Stimulated activated CD8-positive, alpha-beta memory T cell treated with anti-CD3 and anti-CD28 coated beads, Interleukin-4, amount 100 ng/mL, for 24 hours (primary cell): ENCODE measurements at places on chromosomes 5 and 9.

DNA sequence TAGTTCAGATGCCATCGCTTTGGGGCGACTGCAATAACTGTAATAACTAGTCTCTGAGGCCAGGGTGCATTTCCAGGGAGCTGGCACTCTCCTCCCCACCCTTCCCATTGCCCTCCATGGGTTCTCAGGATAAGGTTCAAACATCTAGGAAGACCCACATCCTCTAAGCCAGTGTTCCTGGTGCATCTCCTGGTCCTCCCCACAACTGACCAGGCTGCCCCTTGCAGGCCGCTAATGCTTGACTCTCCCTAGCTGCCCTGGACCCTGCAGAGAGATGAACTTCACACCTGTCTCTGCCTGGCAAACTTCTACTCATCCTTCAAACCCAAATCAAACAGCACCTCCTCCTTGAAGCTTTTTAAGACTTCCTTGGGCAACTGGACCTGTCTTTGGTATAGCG is 15.9 kb downstream of the CCNJL start:
- DNase-seq: no peak

GRCh38 chr9:109020581-109021511 is 7.5 kb upstream of the CTNNAL1 start:
- no peak for DNase-seq

- no peak for DNase-seq
These were observed 167.1 kb downstream of the RFK start for GRCh38 chr9:76227156-76227555.

- DNase-seq: no peak
These were observed 39.4 kb upstream of the PPP2R2B start for GRCh38 chr5:146917931-146918330.

- DNase-seq: no peak
These were observed 67.0 kb upstream of the SIMC1 start for GRCh38 chr5:176171171-176171760.

DNA sequence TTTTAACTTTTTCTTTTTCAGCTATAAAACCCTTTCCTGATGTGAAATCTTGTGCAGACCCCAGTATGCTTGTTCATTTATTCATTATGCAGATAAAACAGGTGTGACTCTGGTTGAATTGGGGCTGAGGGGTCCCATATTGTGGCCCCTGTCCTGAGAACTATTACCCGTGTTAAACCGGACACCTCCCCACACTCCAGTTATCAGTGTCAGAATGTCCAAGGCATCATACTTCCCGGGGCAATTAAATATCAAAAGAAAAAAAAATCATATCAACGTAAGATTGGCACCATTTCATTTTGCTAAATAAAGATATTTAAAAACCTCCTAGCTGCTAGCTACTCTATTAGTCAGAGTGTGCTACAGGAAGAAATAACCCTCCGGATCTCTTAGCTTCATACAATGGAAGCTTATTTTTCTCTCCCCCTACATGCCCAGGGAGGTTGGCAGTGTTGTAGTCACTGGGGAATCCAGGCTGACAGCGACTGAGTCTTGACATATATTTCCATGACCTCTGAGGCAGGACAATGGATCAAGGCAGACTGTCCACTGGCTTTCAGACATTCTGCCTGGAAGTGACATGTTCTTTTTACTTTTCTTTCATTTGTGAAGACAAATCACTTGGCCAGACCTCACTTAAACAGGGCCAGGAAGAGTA is 170.0 kb downstream of the SEC61B start:
- DNase-seq: no peak

DNA sequence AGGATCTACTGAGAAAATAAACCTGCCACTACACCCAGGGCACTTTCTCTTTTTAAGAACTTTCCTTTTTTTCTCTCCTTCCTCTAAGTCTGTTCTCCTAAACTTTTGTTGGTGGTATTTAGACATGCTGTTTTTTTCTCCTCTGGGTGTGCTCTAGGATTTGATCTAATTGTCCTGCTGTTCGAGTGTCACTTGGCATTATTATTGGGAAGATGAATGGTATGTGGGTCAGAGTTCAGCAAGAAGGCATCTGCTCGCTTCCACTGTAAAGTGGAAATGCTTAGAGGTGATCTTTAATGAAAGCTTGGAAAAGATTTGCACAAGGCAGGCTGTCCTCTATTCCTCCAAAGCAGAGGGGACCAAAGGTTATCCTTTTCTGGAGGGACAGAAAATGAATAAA is 1.3 kb upstream of the PLPPR1 start:
- DNase-seq: no peak

GRCh38 chr9:108677776-108678175 is 178.0 kb downstream of the ACTL7B start:
- DNase-seq: no peak

- DNase-seq: no peak
These were observed 238.2 kb downstream of the CD180 start for GRCh38 chr5:66958201-66958979.

DNA sequence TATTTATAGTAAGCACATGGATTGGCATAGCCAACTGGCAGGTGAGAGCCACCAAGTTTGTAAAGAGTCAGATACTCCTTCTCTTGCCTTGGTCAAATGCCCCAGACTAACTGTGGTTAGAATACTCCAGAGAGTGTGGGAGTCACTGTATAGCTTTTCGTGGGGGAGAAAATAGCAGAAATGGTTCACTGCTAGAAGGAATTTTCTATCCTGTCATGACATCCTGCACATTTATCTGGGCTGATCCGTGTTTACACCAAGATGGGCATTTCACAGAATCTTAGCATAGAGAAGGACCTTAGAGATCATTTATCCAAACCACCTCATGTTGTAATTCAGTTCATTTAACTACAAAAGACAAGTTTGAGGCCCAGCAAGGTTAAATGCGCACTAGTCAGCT is 460.8 kb downstream of the ENC1 start:
- no peak for DNase-seq

GRCh38 chr9:35605351-35606137 is 482 bp downstream of the TESK1 start:
- DNase-seq: no peak

DNA sequence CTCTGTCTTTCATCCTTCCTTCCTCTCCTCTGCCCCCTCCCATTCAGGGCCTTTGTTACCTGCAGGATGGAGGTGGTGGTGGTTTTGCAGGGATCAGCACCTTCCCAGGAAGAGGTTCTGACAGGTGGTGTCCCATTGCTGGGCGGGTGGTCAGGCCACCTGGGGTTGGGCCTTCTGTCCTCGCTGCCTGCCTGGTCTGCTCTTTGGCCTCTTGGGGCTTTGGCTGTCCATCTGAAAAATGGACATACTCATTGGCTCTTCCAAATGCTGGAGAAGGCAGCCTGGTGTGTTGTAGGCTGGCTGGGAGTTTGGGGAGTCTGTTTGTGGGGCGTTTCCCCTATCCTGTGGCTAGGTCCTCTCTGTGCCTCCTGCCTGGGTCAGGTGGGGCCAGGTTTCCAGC is 4.3 kb downstream of the RXRA start:
- DNase-seq: no peak

DNA sequence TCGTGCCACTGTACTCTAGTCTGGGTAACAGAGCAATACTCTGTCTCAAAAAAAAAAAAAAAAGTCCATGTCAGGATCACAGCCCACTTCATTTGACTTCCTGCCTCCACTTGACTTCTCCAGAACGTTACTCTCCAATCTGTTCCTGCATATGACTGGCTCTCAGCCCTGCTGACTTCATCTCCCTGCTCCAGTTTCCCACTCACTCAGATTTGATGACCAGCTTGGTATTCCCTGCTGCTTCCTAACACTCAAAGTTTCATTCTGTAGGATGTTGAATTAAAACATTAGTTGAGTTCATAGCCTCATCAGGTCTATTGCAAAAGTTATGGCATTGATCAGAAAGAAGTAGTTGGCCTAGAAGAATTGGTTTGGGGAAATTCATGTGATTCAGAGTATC is 52.3 kb downstream of the UGCG start:
- no peak for DNase-seq

DNA sequence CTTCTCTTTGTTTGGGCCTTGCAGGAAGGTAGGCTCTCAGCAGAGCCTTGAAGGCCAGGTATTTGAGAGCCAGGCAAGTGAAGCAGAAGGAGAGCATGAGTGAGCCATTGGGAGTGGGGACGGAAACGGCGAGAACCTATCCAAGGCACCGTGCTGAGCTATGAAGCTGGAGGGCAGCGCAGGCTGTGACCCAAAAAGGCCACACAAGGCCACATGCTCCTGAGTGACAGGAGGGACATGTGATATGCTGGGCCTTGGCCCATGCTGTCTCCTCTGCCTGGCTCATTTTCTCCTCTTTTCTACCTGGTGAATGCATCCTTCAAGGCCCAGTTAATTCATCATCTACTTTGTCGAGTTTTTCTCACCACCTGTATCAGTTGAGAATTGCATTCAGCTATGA is 136.3 kb downstream of the PALM2AKAP2 start:
- no peak for DNase-seq

DNA sequence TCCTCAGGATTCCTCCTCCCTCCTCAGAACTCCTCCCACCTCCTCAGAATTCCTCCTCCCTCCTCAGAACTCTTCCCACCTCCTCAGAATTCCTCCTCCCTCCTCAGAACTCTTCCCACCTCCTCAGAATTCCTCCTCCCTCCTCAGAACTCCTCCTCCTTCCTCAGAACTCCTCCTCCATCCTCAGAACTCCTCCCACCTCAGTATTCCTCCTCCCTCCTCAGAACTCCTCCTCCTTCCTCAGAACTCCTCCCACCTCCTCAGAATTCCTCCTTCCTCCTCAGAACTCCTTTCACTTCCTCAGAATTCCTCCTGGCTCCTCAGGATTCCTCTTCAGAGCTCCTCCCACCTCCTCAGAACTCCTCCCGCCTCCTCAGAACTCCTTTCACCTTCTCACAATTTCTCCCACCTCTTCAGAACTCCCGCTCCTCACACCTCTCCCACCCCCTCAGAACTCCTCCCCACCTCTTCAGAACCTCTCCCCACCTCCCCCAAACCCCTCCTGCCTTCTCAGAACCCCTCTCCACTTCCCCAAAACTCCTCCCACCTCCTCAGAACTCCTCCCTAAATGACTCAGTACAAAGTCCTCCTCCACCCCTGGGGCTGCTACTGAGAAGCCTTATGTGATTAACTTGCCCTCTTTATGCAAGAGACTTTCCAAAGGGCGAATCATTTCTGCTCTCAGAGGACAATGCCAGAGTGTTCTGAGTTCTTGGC is 23.2 kb downstream of the SLC46A2 start:
- DNase-seq: no peak

GRCh38 chr5:132951897-132952296 is 11.5 kb downstream of the AFF4 start:
- DNase-seq: no peak

DNA sequence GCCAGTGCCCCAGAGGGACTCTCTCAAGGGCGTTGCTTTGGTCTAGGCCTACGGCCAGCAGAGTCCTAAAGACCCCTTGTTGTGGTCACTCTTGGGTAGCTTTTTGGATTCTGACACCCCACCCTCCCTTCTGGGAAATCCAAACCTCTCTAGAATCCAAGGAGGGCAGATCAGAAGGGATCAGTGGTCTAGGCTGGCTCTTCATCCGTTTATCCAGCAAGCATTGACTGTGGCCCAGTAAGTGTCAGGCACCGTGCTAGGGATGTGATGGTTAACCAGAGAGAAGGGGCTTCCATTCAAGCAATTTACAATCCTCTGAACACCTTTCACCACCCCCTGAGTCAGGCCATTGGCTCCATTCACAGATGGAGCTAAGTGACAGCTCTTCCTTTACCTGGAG is 181.1 kb downstream of the PTTG1 start:
- DNase-seq: no peak

DNA sequence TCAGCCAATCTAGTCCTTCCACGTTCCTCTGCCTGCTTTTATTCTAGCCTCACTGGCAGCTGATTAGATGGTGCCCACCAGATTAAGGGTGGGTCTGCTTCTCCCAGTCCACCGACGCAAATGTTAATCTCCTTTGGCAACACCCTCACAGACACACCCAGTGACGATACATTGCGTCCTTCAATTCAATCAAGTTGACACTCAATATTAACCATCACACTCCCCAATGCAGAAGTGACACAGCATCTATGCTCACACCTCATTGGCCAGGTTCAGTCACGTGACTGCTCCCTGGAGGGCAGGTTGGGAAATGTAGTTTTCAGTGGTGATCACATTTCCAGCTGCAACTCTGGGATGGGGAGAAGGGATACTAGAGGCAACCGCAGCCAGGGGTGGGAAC is 13.0 kb downstream of the SUSD3 start:
- DNase-seq: no peak

DNA sequence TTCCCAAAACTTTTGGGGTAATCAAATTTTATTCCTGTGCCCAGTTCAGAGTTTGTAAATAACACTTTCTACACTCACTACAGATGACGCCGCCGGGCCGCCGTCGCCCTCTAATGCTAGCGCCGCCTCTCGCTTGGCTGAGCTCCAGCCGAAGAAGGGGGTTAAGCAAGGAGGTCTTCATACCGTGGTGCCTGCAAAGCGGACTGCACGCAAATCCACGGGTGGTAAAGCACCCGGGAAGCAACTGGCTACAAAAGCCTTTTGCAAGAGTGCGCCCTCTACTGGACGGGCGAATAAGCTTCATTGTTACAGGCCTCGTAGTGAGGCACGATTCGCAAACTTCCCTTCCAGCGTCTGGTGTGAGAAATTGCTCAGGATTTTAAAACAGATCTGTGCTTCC is 280.4 kb downstream of the MEF2C start:
- no peak for DNase-seq

DNA sequence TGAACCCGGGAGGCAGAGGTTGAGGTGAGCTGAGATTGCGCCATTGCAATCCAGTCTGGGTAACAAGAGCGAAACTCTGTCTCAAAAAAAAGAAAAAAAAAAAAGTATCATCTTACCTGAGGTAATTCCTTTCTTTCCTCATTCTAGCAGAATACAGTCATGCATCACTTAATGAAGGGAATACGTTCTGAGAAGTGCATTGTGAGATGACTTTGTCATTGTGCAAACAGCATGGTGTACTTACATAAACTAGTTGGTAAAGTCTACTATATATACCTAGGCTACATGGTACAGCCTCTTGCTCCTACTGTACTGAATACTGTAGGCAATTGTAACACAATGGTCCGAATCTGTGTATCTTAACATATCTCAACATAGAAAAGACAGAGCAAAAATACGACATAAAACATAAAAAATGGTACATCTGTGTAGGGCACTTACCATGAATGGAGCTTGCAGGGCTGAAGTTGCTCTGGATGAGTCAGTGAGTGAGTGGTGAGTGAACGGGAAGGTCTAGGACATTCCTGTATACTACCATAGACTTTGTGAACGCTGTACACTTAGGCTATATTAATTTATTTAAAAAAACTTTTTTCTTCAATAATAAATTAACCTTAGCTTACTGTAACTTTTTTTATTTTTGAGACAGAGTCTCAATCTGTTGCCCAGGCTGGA is 100.4 kb downstream of the GLDC start:
- DNase-seq: no peak

GRCh38 chr5:172469697-172470096 is 15.4 kb upstream of the SH3PXD2B start:
- no peak for DNase-seq

DNA sequence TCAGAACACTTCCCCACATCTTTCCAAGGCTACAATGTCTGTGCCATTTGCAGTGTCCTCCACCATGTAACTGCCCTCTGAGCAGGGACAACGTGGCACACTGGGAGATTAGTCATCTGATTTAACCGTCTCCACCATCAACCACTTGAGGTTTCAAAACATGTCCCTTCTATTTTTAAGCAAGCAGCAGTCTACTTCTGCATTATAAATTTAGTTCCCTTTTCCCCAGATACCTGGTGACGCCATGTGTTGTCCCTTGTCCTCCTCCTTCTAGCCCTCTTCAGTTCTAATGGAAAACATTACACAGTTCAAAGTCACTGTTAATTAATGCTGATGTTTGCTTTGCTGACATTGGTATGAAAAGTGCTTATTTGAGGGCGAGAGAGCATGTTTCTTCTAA is 52.8 kb downstream of the ATP10B start:
- no peak for DNase-seq

GRCh38 chr5:34977934-34978613 is 48.7 kb downstream of the DNAJC21 start:
- DNase-seq: no peak
